NCI-H2029 (cell line): ENCODE measurements at places on chromosomes 5 and 9.

GRCh38 chr9:79974806-79975422, 403.1 kb downstream of the TLE4 start:
- peak; percentile 71 for DNase-seq

GRCh38 chr5:2303431-2304100, 420.8 kb upstream of the IRX4 start:
- DNase-seq: no peak

GRCh38 chr9:69046723-69047122, 11.2 kb downstream of the FXN start:
- no peak for DNase-seq

- DNase-seq: no peak
Observed at GRCh38 chr5:124310453-124310852, 436.0 kb downstream of the ZNF608 start.

GRCh38 chr5:141716009-141716408, 34.0 kb upstream of the ARAP3 start:
- no peak for DNase-seq
